Activated B cell treated with CpG ODN at 0.5 μM for 24 hours (primary cell): ENCODE measurements at places on chromosomes 5 and 9. TPM values are rescaled to one million over a fixed set of nuclear protein-coding genes. Genes with fewer than 3 reads are reported as not detected.

- no peak for DNase-seq
Observed at GRCh38 chr5:87899721-87900131, 368.9 kb downstream of the TMEM161B start.

DNA sequence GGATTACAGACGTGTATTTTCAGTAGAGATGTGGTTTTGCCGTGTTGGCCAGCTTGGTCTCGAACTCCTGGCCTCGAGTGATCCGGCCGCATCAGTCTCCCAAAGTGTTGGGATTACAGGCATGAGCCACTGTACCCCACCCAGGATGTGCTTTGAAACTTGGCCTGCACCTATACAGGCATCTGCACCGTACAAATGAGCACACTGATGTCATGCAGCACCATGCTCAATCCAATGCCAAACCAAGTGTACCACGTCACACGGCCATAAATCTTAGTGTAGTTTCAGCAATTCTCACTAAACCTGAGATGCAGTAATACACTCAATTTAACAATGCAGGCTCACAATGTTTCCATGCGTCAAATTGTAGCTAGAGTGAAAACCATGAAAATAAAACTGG, 6.3 kb downstream of the NSUN2 start:
- no peak for DNase-seq

DNA sequence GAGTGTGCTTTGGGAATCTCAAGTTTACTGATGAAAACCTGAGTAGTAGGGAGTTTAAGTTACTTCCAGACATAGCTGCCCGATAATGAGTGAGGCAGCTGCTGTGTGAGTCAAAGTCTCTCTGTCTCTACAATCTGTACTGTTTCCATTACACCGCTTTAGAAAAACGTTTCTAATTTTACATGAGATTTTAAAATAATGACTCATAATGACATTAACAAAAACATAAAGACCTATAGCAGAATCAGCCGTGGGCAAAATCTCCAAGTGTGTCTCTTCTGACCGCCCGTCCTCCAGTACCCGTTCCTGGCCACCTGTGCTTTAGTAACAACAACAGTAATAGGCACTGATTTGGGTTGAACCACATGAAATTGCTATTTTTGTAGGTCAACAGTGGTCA, 69.6 kb upstream of the PRRC1 start:
- DNase-seq: no peak

DNA sequence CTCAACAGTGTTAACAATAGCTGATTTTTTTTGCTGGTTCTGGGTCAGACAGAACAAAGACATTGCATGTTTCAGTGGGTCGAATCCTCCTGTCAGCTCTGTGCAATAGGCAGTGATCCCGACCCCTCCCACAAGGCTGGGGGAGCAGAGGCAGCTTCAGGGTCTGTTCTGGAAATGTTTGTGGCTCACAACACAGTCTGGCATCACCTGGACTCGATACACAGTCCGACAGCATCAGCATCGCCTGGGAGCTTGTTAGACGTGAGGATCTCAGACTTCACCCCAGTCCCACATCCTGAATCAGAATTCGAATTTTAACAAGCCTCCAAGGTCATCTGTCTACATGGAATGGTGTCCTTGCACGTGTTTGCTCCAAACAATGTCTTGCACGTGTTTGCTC, 384.7 kb downstream of the IRX2 start:
- DNase-seq: no peak

GRCh38 chr9:92619601-92620300, 50.2 kb downstream of the IPPK start:
- DNase-seq: no peak

GRCh38 chr9:37678789-37679273, 28.1 kb downstream of the FRMPD1 start:
- DNase-seq: no peak

DNA sequence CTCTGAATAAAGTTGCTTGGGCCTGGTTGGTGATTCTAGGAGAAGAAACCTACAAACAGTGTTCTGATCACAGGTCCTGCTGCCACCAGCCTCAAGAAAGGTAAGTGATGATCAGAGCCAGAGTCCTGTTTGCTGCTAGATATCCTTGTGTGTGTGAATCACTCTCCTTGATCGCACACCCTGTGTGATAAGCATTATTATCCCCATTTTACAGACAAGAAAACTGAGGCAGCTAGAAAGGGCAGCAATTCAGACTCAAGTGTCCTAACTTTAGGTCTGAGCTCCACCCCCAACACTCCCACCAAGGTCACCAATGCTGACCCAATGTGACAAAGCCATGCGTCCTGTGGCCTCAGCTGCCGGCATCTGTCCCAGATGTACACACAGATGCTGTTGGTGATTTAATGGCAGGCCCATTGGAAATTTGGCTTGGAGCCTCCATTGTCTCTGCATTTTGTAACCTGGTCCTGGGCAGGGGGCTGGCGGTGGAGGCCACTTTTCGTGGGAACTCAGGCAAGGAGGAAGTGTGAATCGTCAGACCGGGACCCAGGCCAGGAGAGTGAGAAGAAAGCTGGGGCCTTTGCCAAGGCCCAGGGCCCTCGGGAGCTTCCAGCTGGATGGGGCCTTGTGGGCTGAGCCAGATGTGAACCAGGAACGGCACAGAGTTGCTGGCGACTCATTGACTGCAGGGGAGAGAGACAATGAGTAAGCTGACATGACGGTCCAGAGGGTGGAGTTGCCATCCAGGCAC, 29.8 kb upstream of the GGTA1 start:
- DNase-seq: no peak

DNA sequence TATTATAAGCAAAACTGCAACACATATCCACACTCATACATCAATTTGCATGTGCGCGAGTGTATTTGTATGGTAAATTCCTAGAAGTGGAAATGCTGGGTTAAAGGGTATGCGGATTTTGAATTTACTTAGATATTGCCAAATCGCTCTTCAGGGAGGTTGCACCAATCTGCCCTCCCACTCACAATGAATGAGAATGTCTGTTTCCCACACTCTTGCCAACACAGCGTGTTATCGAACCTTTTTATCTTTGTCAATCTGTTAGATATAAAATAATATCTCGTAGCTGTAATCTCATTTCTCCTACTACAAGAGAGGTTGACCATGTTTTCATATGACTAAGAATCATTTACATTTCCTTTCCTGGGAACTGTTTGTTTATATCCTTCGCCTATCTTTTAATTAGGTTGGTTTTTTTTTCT, 35.7 kb downstream of the LHX2 start:
- no peak for DNase-seq

DNA sequence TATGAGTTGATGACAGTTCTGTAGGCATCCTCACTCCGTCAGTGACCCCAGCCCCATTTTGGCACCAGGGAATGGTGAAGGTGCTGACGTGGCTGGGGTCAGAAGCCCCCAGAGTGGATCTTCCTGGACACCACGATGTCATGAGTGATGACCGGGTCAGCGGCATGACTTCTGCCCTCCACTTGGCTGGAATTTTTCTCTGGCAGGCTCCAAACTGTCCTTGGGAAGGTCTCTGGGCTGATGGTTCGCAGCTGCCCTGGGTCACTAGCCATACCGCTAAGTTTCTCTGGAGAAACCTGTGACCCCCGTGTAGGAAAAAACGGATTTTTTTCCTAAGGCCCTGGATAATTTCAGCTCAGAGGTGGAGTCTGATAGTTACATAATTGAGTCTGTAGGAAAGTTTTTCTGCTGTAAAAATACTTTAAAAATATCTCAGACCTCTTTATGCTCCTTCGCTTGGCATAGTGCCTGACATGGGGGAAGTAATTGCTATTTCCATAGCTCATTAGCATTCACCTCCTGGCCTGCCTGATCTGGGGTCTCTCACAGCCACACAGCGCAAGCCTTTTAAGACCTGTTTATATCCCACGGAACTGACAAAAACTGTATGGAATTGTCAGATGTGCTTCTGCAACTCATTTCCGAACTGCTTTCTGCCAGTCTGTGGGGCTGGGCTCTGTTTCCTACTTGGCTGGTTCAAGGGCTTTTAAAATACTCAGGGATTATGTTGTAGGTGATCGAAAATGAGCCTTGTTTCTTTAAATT, 69.2 kb downstream of the ANGPTL2 start:
- DNase-seq: no peak

- no peak for DNase-seq
Observed at GRCh38 chr5:116517488-116517887, 57.1 kb downstream of the SEMA6A start.

GRCh38 chr5:16693879-16694278, 77.1 kb upstream of the RETREG1 start:
- no peak for DNase-seq

GRCh38 chr9:88179062-88179521, 40.8 kb upstream of the SPATA31C2 start:
- DNase-seq: no peak

DNA sequence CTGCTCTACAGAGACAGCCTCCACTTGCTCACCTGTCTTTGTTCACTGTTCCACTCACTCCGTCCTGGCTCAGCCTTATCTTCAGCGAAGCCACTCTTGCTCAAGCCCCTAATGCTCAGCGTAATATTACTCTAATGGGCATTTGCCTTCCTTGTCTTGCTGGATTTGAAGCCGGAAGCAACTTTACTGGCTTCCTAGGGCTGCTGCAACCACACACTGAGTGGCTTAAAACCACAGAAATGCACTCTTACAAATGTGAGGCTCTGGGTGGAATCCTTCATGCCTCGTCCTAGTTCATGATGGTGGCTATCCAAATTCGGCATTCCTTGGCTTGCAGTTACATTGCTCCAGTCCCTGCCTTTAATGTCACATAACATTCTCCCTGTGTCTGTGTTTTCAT, 85.5 kb upstream of the MARCHF11 start:
- no peak for DNase-seq

- DNase-seq: no peak
Observed at GRCh38 chr5:53472279-53472678, 8.2 kb upstream of the FST start.

GRCh38 chr9:92614763-92615461, 55.0 kb downstream of the IPPK start:
- DNase-seq: no peak

DNA sequence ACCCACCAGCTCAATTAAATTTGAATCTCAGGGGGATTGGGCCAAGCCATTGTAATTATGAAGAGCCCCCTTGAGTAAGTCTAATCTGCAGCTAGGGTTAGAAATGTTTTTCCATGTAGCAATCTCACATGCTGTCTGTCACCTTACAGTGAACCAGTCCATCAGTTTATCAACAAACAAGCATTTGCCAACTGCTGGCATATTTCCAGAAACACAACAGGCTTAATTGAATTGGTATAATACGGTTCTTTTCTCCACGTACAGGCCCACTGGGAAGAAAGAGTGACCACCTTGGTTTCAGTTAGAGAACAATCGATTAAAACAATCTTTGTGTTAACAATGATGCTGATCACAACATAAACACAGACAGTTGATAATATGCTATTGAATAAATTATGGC, 67.4 kb downstream of the NSUN2 start:
- DNase-seq: no peak

- no peak for DNase-seq
Observed at GRCh38 chr9:87389936-87390335, 107.7 kb upstream of the DAPK1 start.

DNA sequence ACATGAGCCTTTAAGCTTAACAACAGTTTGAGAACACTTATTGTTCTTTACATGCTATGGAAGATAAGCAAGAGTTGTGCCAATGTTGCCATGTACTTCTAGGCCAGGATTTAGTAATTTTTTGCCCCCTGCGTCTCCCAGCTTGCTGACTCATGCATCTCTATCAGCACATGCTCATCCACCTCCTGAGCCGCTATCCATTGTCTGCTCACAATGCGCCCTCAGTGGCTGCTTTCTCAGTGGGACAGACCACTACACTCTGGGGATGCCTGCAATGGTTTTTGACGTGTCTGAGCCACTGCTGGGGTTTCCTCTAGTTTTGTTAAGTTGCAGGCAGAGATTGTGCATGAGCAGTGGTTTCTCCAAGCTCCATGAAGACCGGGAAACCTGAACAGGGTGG, 50.9 kb upstream of the PHF2 start:
- no peak for DNase-seq

DNA sequence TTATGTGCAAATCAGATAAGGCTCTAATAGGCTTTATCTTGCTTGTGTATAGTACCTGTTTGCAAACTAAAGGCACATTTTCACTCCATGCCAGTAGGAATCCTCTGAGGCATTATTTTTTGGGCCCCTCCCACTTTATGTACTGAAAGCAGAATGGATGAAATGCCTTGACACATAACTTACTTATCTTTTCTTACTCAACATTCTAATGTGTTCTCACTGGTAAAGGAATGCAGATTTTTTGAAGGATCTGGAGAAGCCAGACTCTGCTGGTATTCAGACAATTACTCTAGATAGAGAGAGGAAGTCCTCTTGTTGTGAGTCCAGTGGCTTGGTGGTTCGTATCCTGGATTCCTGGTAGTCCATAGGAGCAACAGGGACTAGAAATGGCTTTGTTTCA, 336.7 kb downstream of the CCDC171 start:
- DNase-seq: no peak

DNA sequence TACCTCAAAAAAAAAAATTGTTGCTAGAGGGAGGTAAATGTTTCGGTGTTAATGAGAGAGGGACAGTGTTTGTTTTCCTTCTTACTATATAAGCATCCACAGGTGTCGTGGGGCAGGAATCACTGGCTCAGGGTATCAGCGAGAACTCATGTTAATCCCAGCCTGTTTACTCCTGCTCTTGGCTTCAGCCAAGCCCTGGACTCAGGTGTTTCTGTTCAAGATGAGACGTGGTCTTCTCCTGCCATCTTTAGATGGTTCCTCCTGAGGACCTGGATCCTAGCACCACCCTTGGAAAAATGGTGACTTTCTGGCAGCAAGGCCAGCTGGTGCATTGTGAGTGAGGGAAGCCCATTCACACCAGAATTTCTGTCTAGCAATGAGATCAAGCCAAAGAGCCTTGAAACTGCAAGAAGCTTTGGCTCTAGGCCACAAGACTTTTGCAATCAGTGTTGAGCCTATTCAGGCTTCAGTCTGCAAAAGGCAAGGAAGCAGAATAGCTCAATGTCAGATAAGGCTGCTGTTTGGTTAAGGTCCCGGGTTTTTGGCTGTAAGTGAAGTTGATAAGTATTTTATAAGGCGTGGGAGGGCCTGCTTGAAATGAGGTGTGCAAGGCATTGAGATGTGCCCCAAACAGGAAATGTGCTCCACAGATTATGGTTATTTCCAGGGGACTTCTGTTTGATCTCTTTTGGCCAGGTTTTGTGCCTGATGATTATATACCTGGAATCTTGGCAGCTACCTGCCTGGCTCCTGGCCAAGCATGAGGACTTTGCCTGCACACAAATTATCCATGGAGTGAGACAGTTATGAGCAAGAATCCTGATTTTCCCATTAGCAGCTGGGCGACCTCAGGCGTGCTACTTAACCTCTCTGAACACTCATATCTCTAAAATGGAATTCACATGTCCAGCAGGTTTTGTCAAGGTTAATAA, 99.8 kb downstream of the TENT4A start:
- DNase-seq: no peak

- DNase-seq: no peak
Observed at GRCh38 chr5:74469234-74469994, 171.1 kb downstream of the ENC1 start.

Gene C9orf50
- total RNA-seq: not detected in 2 replicates

Gene PCDHA10
- total RNA-seq: 0.07 TPM in 1 of 2 replicates, not detected in the other

Gene C5orf58
- not detected in 2 replicates for total RNA-seq
